Frontal cortex (tissue), 4 donors: ENCODE measurements at places on chromosomes 2 and 18. TPM values are rescaled to one million over a fixed set of nuclear protein-coding genes. Genes with fewer than 3 reads are reported as not detected.

Gene SGPP2
- 0.82 TPM for total RNA-seq

GRCh38 chr18:79643054-79643984 lies 36.3 kb upstream of the CTDP1 start:
- DNase-seq: no peak

Gene MFSD6
- 35.5 TPM for total RNA-seq

DNA sequence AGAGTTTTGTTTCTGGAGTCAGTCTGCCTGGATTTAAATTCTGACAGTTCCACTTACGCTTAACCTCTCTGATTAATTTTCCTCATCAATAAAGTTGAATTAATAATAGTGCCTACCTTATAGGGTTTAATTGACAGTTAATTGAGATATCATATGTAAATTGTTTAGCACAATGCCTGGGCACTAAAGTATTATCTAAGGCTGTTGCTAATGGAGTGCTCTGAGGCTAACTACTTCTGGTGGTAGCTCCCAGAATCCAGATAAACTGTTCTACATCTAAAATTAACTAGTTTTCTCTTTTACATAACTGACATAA lies 185.6 kb upstream of the STON1 start:
- DNase-seq: no peak

Gene ACVR1C
- total RNA-seq: 5.7 TPM

Gene ALPP
- total RNA-seq: not detected

- no peak for DNase-seq
Measured at GRCh38 chr2:127535918-127536317, 435 bp downstream of the MYO7B start.

GRCh38 chr2:206642075-206643025 lies at the start of gene FAM237A:
FAM237A (plus strand) TSS chr2:206642487; CDS start chr2:206644237, 1,750 bp downstream.
- DNase-seq: peak; percentile 42

DNA sequence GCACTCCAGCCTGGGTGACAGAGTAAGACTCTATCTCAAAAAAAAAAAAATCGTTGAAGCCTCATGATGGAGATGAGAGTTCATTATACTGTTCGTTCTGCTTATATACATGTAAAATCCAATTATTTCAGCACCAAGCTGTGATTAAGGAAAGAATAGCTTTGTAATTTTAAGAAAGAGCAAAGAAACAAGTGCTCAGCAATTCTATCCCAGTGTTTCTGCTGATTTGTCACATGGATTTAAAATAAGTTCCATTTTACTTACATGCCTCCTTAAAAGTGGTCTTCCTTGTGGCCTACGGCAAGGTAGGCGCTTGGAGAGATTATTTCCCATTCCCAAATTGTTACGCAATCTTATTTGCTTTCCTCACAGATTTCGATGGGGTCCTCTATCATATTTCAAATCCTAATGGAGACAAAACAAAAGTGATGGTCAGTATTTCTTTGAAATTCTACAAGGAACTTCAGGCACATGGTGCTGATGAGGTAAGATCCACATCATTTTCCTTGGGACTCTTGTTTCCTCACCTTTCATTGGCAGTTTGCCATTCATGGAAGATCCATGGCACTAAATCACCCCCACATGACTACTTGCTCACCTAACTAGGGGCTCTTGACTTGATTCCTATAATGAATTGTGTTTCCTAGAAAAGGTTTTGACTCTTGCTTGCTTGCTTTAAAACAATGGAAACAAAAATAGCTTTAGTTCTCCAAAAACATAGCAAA lies 11.5 kb downstream of the ARPC2 start:
- DNase-seq: no peak

Gene COL6A3
- 12.2 TPM for total RNA-seq

DNA sequence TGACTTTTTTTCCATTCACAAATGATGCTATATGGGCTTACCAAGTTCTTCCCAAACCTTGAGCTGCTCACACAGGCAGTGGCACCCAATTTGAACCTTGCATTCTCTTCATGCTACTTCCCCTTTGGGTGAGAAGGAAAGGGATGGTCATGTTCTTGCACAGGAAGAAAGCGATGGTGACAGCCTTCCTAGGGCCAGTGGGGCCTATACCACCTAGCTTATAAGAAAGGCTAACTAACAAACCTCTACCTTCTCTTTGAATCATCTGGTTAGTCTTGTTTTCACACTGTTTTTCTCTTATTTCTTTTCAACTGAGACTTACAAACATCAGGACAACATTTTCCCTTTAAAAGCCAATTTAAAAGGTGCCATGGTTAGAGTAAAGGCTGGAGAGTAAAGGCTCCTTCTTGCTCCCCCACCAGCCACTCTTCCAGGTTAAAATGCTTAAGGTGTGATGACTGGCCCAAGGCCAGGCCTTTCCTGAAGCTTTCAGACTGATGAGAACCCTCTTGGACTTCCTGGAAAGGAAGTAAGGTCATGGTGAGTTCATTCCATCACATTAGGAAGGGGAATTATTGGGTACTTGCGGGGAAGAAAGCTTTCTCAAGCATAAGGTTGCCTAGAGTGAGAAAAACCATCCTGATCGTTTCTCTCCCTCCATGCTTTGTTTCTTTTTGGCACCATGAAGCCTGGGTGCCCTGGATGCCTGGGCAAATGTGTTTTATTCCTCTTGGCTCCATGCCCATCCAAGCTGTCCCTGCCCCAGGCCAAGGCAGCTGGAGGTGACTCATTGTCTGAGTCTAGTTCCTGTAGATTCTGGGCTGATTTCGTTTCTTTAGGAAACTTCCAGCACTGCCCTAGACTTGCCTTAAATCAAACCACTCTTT lies 41.4 kb upstream of the ITGB6 start:
- DNase-seq: peak; percentile 17

DNA sequence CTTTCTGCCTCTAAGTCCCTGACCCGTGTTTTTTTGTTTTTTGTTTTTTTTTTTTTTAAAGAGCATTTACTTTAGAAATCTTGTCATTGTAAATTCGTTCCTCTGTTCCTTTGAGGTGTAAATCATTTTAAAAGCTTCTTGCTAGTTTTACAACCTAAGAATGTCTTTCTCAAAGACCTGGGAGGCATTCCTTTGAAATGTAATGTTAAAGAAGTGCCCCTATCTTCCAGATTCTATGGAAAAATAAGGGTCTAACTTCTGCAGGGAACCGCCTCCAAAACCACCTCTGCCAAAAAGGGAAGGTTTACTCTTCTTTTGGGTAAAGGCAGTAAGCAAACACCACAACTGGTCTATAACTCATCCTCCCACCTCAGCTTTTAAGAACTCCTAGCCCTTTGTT lies 259.6 kb upstream of the ZNF804A start:
- no peak for DNase-seq

DNA sequence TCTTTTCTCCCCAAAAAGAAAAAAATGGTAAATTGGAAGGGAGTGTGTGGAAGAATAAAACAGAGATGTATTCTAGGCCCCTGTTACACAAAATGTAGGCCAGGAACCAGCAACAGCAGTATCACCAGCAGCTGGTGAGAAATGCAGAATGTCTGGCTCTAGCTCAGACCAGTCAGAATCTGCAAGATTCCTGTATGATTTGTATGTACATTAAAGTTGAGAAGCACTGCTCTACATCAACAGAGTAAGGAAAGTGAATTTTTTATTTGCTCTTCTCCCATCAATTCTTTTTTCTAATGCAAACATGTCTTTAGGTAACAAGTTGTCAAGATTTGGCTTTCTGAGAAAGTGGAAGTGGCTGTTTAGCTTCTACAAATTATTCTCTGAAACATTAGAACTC lies 235.4 kb upstream of the FANCL start:
- no peak for DNase-seq

GRCh38 chr2:39215545-39215944 lies 28.2 kb downstream of the CDKL4 start:
- no peak for DNase-seq

DNA sequence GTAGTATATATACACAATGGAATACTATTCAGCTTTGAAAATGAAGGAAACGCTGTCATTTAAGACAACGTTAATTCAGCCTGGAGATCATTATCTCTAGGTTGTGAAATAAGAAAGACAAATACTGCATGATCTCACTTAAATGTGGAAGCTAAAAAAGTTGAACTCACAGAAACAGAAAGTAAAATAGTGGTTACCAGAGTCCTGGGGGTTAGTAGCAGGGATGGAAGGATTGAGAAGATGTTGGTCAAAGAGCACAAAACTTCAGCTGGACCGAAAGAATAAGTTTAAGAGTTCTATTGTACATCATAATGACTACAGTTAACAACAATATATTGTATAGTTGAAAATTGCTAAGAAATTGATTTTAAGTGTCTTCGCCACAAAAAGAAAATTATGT lies 670.3 kb downstream of the NR4A2 start:
- no peak for DNase-seq
